Vagina (tissue), 2 donors: ENCODE measurements at places on chromosomes 7 and 10.

DNA sequence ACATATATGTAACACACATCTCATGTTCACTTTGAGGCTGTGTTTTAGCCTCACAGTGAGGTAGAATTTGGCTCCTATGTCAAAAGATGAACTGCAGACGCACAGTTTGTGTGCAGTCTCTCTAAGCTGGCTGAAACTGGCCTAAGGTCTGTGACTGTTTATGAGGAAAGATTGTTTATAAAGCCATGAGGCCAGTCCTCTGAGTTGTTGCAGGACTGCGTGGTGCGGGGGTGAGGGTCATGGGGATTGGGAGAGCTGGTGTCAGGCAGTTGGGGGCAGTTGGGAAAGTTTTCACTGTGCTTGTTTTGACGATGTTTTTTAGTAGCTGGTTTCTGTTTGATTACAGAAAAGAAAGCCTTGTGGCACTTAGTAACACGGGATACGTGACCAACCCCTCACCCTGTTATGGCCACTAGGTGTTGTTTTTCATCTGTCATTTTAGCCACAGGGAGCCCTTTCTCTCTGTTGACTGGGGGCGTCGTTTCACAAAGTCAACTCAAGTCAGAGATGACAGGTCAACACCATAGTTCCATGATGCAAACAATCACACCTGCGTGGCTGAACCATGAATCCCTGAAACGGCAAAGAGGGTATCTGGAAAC is 310.9 kb downstream of the CCDC3 start:
- peaks cover 4% of the 10 kb centered on the region for H3K4me1 ChIP-seq
- H3K36me3 ChIP-seq: no peaks in the 10 kb centered on the region
- peak overlapping the region; percentile 22 for H3K27ac ChIP-seq
- no peaks in the 10 kb centered on the region for H3K27me3 ChIP-seq
- no peak overlapping the region for H3K4me3 ChIP-seq

DNA sequence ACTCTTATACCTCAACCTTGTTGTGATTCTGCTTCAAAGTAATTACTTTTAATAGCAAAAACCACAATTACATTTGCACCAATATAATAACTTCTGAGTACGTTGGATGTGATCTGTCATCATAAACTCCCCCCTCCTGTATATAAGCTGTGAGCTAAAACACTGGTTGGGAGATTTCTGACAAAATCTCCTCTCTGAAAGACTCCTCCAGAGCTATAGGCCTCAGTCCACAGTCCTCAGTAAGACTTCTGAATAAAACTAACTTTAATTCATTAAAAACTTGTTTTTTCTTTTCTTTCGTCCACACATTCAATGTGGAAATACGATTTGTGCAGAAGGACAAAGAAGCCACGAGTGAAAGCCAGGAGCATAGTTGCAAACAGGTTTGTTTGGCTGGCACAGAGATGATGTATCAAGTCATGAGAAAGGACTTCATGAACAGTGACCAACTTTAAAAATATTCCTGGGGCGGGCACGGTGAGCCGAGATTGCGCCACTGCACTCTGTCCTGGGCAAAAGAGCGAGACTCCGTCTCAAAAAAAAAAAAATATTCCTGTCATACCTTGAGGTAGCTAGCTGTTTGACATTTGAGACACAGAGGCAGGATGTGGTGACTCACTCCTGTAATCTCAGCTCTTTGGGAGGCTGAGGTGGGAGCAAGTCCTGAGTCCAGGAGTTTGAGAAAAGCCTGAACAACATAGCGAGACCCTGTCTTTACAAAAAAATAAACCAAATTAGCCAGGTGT is 91.1 kb upstream of the ARHGAP21 start:
- no peak for DNase-seq
- no peaks in the 10 kb centered on the region for H3K36me3 ChIP-seq
- H3K27ac ChIP-seq: no peak overlapping the region
- no peaks in the 10 kb centered on the region for H3K27me3 ChIP-seq
- H3K4me3 ChIP-seq: no peak overlapping the region
- no peaks in the 10 kb centered on the region for H3K4me1 ChIP-seq

- H3K27me3 ChIP-seq: no peaks in the 10 kb centered on the region
- DNase-seq: no peak
- H3K4me3 ChIP-seq: no peak overlapping the region
- H3K36me3 ChIP-seq: no peaks in the 10 kb centered on the region
These were observed 9.2 kb downstream of the DNA2 start for GRCh38 chr10:68462536-68462935.

- peaks cover 4% of the 10 kb centered on the region for H3K4me1 ChIP-seq
- peak; percentile 95 for DNase-seq
- H3K27me3 ChIP-seq: no peaks in the 10 kb centered on the region
- H3K36me3 ChIP-seq: no peaks in the 10 kb centered on the region
- no peak overlapping the region for H3K4me3 ChIP-seq
These were observed 13.2 kb downstream of the RASGEF1A start for GRCh38 chr10:43253461-43254198.

DNA sequence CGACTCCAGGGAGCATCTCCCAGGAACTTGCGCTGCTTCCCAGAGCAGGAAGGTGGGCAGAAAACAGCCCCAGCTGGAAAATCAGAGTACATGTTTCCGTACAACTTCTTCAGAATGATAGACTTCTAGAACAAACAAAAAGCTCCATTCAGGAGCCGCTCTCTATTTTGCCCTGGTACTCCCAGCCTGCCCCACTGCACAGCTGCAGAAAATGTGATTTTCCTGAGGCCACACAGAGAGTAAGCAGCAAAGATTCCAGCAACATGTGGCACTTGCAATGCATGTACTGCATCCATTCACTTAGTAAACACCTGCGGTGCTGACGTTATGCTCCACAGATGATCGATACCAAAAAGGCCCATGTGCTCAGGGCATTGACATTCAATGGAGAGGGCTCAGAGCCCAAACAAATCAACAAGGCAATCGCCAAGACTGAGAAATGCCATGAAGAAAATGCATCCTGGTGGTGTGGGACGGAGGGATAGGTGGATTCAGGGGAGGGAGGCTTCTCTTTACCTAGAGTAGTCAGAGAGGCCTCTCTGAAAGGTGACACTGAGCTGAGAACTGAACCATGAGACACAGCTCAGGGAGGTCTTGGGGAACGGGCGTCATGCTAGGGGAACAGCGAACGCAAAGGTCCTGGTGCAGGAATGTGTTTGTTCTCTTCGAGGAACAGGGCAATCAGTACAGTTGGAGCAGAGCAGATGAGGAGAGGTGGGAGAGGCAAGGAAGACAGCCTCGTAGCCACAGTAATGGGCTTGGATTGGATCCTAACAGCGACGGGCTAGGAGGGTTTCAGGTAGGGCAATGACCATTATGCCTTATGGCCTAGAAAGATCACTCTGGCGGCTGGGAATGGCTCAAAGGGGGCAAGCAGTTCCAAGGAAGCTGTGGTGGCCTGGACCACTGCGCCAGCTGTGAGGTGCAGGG is 35.3 kb upstream of the DUSP5 start:
- no peaks in the 10 kb centered on the region for H3K36me3 ChIP-seq
- H3K27ac ChIP-seq: no peak overlapping the region
- no peak for DNase-seq
- H3K4me1 ChIP-seq: no peaks in the 10 kb centered on the region
- H3K27me3 ChIP-seq: no peaks in the 10 kb centered on the region

GRCh38 chr10:82969405-82969804 is 1094.4 kb downstream of the NRG3 start:
- H3K27me3 ChIP-seq: no peaks in the 10 kb centered on the region
- no peaks in the 10 kb centered on the region for H3K36me3 ChIP-seq
- no peak for DNase-seq
- no peaks in the 10 kb centered on the region for H3K4me1 ChIP-seq
- H3K27ac ChIP-seq: no peak overlapping the region

- no peaks in the 10 kb centered on the region for H3K36me3 ChIP-seq
- DNase-seq: no peak
- H3K27me3 ChIP-seq: no peaks in the 10 kb centered on the region
- H3K27ac ChIP-seq: no peak overlapping the region
These were observed 186.2 kb downstream of the DNAJB6 start for GRCh38 chr7:157522954-157523353.

- no peaks in the 10 kb centered on the region for H3K36me3 ChIP-seq
- H3K4me3 ChIP-seq: no peak overlapping the region
- no peak for DNase-seq
- no peaks in the 10 kb centered on the region for H3K27me3 ChIP-seq
These were observed 51.1 kb upstream of the PRSS58 start for GRCh38 chr7:142308918-142309317.

DNA sequence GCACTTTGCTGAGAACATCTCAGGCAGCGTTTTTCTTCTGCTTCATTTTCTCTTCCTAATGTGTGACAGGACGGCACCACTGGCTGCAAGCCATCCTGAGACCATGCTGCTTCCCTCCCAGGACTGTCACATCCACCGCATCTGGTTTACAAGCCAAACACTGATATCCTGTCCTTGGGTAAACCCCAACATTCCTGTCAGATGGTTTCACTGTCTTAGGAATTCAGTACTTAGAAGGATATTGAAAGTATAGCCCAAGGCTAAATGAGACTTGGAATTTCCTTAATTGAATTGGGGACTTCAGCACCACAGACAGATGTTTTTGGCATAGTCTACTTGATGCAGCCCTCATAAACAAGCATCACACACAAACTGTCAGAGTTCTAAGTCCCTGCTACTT is 74.2 kb upstream of the PLXNA4 start:
- H3K36me3 ChIP-seq: no peaks in the 10 kb centered on the region
- DNase-seq: no peak
- H3K27ac ChIP-seq: no peak overlapping the region
- no peaks in the 10 kb centered on the region for H3K27me3 ChIP-seq
- H3K4me3 ChIP-seq: no peak overlapping the region

DNA sequence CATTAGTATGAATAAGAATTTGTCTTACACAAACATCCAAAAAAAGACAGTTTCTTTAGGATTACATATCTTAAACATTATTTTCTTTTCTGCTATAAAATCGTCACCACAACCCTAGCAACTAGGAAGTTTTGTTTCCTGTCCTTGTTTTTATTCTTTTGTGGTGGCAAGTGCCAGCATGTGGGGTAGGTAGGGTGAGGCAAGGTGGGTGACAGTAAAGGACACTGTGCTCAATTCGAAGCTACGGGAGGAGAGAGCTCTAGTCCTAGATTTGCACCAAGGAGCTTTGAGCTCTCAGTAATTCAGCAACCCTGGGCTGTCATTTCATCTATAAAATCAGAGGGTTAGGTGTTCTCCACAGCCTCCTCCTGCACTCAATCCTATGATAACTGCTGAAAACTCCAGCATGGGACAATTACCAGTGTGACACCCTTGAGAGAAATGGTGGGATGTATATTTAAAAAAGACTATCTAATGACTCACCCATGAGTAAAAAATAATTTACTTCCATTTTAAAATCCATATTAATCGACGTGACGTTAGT is 187.1 kb downstream of the FAM107B start:
- H3K36me3 ChIP-seq: no peaks in the 10 kb centered on the region
- no peak overlapping the region for H3K4me3 ChIP-seq
- H3K27ac ChIP-seq: peak overlapping the region; percentile 67
- H3K27me3 ChIP-seq: no peaks in the 10 kb centered on the region
- no peak for DNase-seq

DNA sequence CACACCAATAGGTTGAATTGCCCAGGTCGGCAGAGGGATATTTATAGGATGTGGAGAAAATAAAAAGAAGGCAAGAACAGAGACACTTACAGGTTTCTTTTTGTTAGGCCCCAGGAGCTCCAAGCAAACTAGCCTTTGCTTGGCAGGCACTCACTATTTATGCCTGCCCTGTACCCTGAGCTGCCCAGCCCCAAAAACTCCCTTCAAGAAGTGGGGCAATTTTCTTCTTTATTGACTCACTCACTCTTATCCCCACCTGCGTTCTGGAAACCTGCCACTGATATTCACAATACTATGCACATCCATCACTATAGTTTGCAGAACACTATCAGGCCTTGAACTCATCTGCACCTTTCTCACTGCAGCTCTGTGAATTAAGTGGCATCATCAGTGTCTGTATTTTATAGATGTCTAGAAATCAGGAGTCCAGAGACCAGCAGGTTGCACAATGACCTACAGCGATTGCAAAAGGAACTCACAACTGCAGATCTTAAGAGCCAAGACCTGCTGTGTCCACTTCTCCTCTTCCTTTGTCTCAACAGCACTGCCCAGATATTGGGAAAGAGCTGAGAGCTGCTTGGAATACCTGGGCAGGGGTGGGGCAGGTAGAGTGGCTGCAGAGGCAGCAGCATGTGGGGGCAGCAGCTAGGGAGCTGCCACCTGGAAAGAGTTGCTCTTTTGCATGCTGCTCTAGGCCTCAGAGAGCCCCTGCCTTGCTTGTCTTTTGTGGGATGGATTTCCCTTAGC is at the start of gene SFTPD:
Gene SFTPD, minus strand, starts transcription at position 130 of the 747 bp plus-strand sequence. CDS start 2,446 bp downstream, outside the sequence.
- no peaks in the 10 kb centered on the region for H3K27me3 ChIP-seq
- no peaks in the 10 kb centered on the region for H3K36me3 ChIP-seq
- DNase-seq: no peak
- no peak within 1 kb of the TSS for H3K27ac ChIP-seq
- H3K4me1 ChIP-seq: no peaks in the 10 kb centered on the region

DNA sequence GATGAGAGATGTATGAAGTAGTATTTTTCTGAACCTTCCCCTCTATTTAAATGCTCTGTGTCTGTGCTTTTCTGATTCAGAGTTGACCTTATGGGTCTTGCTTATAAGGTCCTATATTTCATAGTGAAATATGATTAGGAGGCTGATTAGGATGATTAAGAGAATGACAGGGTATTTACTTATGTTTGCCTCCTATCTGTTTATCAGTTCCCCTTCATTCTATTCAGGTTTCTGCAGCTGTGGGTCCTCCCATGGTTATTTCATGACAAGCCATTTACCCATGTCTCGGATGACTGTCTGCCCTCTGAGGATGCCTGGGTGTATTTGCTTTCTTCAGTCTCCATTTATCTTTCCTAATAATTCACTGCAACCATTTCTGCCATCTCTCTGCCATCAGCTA is 16.9 kb downstream of the RPA3 start:
- H3K4me3 ChIP-seq: no peak overlapping the region
- no peak for DNase-seq
- no peaks in the 10 kb centered on the region for H3K27me3 ChIP-seq
- no peak overlapping the region for H3K27ac ChIP-seq

DNA sequence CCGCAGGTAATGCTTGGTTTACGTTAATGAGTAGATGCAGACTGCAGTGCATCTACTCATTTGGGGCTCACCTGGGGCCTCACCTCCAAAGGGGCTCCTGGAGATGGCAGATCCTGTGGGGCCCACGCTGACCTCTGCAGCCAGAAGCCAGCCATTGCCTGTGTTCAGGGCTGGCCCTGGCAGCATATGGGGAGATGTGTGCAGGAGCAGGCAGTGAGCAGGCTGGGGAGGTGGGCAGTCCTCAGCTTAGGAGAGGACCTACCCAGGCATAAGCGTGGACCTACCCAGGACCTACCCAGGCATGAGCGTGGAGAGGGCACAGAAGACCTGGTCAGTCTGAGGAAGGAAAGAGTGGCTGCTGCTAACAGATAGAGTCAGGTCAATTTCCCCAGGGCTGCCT is 178.5 kb downstream of the PTPRN2 start:
- DNase-seq: no peak
- no peak overlapping the region for H3K4me3 ChIP-seq
- H3K4me1 ChIP-seq: no peaks in the 10 kb centered on the region
- no peaks in the 10 kb centered on the region for H3K36me3 ChIP-seq

GRCh38 chr10:14740684-14741247 is 33.9 kb downstream of the FAM107B start:
- no peaks in the 10 kb centered on the region for H3K27me3 ChIP-seq
- DNase-seq: no peak
- H3K4me3 ChIP-seq: no peak overlapping the region
- H3K27ac ChIP-seq: peak overlapping the region; percentile 63
- peaks cover 13% of the 10 kb centered on the region for H3K4me1 ChIP-seq

GRCh38 chr10:78331391-78331922 is 297.8 kb downstream of the RPS24 start:
- H3K27me3 ChIP-seq: no peaks in the 10 kb centered on the region
- H3K4me3 ChIP-seq: no peak overlapping the region
- peak overlapping the region; percentile 36 for H3K27ac ChIP-seq

- DNase-seq: peak; percentile 56
- H3K27me3 ChIP-seq: no peaks in the 10 kb centered on the region
- no peaks in the 10 kb centered on the region for H3K36me3 ChIP-seq
These were observed 722.6 kb downstream of the GRID1 start for GRCh38 chr10:85643845-85644525.
